ENCODE measurements at places on chromosomes 6 and 20.
A peak's percentile ranks its signal among the peaks of the same experiment; 100 is the strongest.

DNA sequence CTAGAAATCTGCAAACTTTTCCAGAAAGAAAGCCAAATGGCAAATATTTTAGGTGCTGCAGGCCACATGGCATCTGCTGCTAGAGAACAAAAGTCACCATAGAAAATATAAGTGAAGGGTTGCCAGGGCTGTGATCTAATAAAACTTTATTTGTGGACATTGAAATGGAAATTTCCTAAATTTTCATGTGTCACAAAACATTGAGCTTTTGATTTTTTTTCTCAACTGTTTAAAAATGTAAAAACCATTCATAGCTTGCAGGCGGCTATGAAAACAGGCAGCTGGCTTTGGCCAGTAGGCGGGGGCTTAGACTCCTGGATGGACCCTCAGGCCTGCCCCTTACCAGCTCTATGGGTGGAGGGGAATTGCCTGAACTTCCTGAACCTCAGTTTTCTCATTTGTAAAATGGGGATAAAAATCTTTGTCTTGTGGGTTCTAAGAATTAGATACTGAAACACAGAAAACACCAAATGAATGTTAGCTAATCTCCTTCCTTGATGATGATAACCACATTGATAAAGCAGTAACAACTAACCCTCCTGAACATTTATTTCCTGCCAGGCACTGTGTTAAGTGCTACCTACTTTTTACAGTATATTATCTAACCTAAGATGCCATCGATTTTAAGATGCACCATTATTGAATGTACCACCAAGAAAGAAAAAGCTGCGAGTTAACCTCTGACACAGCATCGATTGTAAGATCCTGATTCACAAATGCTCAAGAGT is 85.5 kb downstream of the SLC22A23 start:
- DNase-seq: no peak

GRCh38 chr20:62014488-62014775 is 51.2 kb downstream of the TAF4 start:
- DNase-seq: no peak

- peak; percentile 22 for DNase-seq
Measured at GRCh38 chr20:19692685-19693119, 65.4 kb upstream of the RIN2 start.

- no peak for DNase-seq
Measured at GRCh38 chr6:138468320-138469015, 30.8 kb downstream of the NHSL1 start.
